ENCODE measurements at places on chromosomes 7 and 10.
A peak's percentile ranks its signal among the peaks of the same experiment; 100 is the strongest.

DNA sequence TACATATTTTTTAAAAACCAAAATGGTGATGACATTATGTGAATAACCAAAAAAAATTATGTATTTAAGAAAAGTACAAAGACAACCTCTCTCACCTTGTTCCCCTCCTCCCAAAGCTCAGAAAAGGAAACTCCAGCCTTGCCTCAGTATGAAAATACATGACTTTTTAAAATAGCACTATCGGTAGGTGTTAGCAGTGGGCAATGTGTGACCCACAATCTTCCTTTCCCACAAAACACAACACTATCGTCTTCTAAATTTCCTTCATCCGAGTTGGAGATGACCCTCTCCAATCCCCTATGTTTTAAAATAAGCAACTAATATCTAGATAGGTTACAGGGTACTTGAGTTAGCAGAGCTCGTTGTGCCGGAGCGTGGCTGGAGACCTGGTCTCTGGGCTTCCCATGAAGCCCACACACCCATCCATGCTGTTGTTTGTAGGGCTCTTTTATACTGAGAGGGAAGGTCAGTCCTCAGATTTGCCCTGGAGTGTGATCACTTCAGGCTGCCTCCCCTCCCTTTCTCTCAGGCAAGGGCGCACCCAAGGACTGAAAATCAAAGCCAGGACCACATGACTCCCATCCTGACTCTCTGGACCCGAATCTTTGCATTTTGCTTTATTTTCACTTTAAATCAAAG is 107.6 kb downstream of the JAZF1 start:
- DNase-seq: no peak

GRCh38 chr7:35518767-35519166 is 176.2 kb downstream of the HERPUD2 start:
- DNase-seq: no peak

DNA sequence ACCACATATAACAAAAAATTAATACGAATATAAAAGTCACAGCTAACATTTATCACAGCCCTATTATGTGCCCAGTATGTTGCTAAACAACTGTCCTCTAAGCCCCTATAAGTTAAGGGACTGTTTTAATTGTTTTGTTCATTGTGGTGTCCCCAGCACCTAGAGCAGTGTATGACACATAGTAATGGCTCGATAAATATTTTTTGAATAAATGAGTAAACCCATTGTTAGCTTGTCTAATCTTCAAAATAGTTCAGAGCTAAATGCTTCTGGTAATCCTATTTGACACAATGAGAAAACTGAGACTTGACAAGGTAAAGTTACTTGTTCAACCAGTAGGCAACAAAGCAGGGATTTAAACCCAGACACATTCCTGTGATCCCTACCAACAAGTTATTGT is 78.4 kb upstream of the NEUROD6 start:
- DNase-seq: no peak

DNA sequence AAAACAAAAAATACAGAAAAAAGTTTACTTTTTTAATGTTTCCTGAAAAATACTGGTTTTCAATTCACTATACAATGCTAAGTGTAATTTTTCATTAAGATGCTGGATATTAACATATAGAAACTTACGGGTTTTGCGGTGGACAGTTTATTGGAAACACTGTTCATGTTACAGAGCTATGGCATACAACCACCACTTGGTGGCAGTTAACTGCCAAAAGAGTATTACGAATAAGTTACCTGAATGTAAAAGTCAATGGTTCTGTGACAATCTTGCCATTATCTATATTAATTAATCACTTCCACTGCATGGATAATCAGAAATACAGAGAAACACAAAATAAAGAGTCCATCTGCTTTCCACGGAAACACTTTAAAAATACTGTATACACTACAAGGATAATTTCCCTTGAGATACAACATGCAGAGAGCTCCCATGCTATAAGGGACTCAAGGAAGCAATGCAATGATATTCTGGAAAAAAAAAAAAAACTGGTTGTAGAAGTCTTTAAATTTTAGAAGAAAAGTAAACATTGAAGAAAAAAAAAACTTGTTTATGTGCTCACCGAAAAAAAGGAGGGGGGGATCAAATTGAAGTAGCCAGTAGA is 97.0 kb downstream of the TPK1 start:
- peak; percentile 1 for DNase-seq

DNA sequence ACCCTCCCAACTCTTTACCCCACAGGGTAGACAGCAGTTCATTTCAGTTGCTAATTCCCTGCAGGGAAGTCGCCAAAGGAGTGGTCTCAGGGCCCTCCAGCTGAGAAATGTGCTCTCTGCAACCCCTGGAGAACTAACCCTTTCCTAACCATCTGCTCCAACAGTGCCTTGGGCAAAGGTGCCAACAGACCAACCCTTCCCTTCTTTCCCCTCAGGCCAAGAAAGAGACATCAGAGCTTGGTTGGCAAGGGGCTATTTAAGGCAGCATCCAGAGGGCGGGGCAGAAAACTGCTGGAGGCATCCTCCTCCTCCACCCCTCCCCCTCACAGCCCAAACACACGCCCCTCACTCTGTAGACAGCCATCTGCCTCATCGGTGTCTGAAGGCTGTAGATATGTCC is 1.7 kb downstream of the SORBS1 start:
- DNase-seq: no peak

GRCh38 chr7:35866186-35866585 is 65.3 kb downstream of the SEPTIN7 start:
- DNase-seq: no peak

DNA sequence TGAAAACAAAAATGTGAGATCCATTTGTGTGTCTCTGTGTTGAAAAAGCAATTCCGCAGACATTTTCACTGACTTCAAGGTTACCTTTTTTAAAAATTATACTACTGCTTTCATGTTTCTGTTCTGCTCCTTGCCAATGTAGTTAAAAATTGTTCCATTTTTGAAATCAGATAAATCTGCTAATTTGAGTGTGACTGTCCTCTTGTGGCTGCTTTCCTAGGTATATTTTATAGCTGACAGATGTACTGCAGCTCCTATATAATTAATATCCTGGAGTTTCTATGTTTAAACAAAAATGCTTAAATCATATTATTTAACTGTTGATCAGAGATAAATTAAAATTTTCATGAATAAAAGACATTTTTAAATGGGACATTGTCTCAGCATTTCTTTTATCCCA is 177.6 kb upstream of the LRRTM3 start:
- no peak for DNase-seq

GRCh38 chr7:29510028-29510427 is 53.6 kb upstream of the PRR15 start:
- no peak for DNase-seq

- no peak for DNase-seq
These were observed 21.4 kb upstream of the OPN4 start for GRCh38 chr10:86632951-86633350.

DNA sequence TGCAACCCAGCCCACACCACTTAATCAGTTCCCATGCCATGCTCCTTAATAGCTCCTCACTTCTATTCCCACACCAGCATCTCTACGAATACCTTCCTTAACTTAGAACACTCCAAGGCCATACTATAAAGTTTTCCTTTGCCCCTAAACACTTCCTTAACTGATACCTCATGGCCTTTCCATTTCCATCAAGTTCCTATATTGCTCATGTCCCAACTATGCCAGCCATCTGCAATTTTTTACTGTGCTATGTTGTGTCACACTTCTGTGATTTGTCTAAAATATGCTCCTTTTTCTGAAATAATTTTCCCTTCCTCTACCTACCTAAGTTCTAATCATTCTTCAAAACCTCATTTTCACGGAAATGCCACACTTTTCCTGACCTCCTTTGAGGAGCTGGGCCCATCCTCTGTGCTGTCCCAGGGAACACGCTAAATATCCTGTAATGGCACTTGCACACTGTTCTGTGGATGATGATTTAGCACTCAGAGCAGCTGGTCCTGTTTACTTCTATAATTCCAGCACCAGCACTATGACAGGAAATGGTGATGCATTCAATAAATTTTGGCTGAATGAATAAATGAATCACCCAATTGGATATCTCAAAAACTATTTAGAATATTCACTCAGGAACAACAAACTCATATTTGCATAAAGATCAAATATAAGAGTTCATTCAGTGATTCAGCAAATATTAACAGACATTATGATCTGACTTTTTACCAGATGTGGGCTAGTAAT is 266.5 kb upstream of the HGF start:
- peak; percentile 53 for DNase-seq

DNA sequence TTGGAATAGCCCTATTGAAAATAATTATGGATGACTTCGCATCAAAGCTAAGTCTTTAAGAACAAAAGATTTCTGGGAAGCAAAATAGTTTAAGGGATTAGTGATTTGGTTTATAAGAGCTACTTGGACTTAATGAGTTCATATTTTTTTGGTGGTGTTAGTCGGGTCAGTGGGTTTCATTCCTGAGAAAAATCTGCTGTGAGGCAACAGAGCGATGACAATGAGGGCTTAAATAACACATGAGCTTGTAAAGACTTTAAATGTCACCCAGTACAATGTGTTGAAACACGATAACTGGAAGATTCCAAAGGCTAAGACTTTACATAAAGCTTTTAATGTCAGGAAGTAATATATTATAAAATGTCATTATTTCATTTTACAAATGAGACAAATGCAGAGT is 178.8 kb downstream of the ARL4A start:
- no peak for DNase-seq

DNA sequence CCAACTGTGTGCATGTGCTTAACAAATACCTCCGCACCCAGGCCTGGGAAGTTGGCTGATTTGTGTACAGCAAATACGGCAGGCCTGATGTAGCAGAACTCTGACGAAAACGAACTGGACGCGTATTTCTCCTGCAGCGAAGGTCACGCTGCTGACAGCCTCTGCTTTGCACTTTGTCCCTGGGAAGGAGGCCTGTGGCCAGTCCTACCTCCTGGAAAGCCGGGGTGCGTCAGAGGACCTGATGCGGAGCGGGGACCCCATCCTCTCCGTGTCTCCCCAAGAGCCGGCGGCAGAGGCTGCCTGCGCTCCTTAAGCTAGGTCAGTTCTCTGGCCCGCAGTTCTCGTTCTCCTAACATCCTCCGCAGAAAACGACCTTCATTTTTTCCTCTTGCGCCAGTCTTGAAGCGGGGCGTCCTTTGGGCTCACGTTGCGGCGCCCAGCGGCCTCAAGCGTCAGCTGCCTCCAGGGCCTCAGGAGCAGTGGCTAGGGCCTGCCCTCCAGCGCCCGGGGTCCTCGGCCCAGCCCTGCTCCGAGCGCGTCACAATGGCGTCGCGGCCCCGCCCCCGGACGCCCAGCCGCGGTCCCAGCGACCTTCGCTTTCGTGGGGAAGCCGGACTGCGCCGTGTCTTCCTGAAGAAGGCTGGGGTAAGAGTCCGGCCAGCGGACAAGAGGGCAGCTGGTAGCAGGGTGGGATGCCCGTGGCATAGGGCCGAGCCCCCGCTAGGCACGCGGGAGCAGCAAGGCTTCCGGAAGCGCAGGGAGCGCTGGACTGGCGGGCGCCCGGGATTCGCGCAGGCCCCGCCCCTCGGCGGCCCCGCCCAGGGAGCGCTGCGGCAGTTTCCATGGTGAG is at the start of gene ZNF487:
Gene ZNF487, plus strand, starts transcription at position 821 of the 850 bp plus-strand sequence. CDS start 38,703 bp downstream, outside the sequence.
- peak; percentile 42 for DNase-seq

Measured in HS-27A (cell line).